ENCODE measurements at places on chromosomes 13 and 19. TPM values are rescaled to one million over a fixed set of nuclear protein-coding genes. Genes with fewer than 3 reads are reported as not detected.

CASP14 gene
- total RNA-seq, result not detected

CEBPA gene
- 5.6 TPM for total RNA-seq

DNA sequence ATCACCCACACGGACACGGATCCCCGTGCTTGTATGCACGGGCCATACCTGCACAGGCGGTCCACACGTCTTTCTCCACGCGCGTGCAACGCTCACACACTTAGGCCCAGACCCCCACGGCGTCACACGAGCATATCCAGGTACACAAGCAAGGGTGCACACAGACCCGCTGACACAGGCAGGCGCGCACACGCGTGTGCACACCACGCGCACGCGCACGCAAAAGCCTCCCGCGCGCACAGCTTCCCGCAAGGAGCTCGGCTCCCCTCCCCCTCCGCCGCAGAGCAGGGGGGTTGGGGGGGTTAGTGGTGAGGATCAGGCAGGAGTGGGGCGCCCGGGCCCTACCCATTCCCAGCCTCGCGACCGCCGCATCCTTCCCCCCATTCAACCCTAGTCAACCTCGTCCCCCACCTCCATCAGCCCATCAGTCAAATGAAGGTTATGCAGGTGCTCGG, 407 bp downstream of the RAB3A start:
- no peak for DNase-seq

DNA sequence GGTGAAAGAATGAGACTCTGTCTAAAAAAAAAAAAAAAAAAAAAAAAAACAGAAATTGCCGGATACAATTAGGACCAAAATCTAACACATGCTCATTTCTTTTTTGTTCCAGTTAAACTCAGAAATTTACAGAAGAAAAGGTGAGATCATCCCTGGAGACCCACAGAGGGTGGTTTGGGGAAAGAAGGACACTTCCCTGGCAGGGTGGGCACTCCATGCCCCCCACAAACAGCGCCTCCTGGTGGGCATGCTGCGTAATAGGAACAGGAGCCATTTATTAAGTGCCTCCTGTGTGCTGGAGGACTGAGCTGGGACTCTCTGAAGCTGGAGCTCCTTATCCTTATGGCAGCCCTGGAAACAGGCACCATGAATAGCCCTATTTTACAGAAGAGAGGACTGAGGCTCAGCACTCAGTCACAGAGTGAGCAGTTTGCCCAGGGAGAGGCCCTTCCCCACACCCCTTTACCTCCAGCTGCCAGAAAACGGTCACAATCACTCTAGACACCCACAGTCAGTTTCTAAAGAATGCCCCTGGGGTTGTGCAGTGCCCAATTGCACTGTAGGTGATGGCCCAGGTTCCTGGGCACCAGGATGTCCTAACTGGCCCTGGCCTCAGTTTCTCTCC, 10.1 kb downstream of the C19orf38 start:
- peak; percentile 64 for DNase-seq

DNA sequence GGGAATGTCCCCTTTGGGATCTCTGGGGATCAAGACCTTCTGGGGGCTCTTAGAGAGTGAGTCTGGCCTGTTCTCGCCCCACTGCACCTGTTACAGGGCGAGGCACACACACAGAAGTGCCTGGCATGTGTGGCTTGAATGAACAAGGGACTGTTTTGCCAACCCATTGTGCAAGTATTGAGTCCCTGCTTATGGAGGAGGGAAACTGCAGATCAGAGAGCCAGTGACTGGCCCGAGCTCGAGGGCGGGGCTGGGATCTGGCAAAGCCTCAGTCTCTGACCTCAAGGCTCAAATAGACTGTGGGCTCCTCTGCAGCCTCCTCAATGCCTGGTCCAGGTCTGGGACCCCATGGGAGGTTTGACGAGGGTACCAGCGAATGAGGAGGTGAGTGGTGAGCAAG, 5.5 kb downstream of the RAVER1 start:
- DNase-seq, result no peak

FFAR3 gene
- total RNA-seq, result not detected

DNA sequence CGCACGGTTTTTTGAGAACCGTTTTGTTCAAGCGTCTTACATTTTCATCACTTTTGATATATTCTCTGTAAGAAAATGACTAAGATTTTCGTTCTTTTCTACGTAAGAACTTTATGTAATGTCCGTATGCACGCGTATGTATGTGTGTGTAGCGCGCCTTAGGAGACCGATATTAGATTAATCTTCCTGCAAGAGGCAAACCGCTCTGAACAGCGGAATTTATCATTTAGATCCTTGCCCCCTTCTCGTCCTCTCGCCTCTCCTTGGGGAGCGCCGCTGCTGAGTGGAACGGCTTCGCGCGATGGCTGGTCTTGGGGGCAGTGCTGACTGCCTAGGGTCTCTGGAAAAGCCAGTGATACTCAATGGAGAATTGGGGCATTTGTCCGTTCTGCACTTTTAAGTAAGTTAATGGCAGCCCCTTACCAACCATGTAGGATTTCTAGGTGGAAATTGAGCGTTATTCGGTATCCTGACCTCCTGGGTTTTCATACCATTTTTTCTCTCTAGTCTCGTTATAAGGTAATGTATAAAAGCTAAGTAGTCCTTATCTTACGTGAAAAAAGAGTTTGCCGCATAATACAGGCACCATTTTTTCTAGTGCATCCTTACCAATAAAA, 4.7 kb downstream of the MAB21L1 start:
- DNase-seq, result peak; percentile 27

ZNF682 gene
- total RNA-seq, result 25.4 TPM

S1PR4 gene
- total RNA-seq, result 0.28 TPM

FKBP8 gene
- 423 TPM for total RNA-seq

- peak; percentile 72 for DNase-seq
These were observed 10.8 kb downstream of the F2RL3 start for GRCh38 chr19:16899566-16900075.

- DNase-seq, result no peak
These were observed 60.5 kb downstream of the PCCA start for GRCh38 chr13:100149389-100149788.

PDE4C gene
- 3.0 TPM for total RNA-seq

- DNase-seq, result no peak
These were observed 473 bp downstream of the KLK4 start for GRCh38 chr19:50910722-50911121.

TTYH1 gene
- 35.9 TPM for total RNA-seq

DNA sequence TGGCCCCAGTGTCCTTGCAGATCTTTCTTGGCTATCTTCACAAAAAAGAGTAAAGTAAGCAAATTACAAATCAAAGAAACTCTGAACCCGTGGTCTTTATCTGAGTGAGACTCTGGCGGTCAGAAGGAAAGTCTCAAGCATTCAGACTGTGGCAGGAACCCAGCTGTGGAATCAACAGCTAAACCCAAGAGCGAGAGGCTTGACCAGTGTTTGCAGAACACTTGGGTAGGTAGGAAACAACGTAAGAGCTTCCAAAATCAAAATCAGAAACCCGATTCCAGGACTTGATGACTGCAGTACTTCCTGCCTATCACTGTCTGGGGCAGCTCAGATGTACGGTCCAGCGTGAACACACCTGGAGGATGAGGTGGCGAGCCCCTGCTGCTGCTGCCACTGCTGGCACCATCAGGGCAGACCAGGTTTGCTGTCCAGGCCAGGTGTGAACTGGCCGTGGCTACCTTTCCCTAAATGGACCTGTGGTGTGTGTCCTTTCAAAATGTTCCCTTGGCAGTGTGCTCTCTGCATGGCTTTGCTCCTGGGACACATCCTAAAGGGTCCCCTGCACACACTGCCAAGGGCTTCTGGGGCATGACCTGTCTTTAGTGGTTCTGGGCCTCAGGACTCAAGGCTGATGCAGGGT, 9.5 kb downstream of the TUBA3C start:
- no peak for DNase-seq

TMEM150B gene
- total RNA-seq, result not detected

- no peak for DNase-seq
These were observed 557.2 kb downstream of the KCTD12 start for GRCh38 chr13:76329004-76329403.

DNA sequence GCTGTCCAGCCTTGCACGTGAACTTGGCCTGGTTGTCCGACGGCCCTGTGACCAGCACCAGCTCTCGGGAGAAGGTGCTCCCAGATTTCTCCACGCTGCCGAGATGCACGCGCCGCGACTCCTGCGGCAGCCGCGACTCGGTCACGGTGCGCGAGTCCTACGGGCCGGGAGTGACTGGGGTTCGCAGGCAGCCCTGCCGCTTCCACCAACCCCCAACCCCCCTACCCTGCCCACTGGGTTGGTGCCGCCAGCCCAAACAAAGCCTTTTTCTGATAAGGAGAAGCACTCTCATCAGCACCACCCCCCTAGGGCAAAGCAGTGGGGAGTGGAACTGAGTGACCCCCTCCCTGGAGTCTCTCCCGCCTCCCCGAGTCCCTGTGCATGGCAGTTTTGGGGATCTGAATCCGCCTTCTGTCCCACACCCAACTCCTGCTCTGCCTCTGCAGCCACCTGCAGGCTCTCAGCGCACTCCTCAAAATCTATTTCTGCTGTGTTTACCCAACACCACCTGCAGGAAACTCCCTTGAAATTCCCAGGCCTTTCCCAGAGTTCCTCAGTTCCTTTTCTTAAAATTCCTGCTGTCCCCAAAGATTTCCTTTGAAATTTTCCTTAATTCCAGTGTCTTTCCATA, 6.2 kb downstream of the NPHS1 start:
- peak; percentile 34 for DNase-seq

DNA sequence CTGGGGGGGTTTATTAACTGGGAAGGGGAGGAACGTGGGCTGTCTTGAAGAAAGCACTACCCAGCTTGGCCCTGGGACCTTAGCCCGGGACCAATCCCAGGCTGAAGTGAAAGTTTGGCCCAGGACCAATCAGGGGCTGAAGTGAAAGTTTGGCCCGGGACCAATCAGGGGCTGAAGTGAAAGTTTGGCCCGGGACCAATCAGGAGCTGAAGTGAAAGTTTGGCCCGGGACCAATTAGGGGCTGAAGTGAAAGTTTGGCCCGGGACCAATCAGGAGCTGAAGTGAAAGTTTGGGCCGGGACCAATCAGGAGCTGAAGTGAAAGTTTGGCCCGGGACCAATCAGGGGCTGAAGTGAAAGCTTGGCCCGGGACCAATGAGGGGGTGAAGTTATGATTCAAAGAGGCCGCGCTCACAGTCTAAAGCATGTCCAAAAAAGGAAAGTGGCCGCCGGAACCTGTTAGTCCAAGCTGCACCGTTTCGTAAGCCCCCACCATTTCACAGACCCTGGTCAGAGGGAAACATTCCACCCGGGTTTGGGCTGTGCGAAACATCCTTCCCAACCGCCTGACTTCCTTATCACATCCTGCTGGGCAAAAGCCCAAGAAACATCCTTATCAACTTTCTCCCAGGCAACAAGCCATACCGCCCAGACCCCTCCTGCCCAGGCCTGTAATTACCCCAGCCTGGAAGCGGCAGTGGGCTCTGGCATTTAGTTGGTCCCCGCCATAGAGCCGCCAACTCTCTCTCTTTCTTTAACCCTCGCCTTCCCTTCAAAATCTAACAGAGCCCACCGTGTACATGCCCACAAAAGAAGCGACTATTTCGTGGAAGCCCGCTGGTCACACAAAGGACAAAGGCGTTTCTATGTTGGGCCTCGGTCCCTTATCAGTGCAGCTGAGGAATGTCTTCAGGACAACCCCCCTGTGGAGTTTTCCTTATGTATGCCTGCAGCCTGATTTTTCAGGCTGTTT, 1.1 kb downstream of the ZNF850 start:
- peak; percentile 78 for DNase-seq

GRIK5 gene
- 66.3 TPM for total RNA-seq

DNA sequence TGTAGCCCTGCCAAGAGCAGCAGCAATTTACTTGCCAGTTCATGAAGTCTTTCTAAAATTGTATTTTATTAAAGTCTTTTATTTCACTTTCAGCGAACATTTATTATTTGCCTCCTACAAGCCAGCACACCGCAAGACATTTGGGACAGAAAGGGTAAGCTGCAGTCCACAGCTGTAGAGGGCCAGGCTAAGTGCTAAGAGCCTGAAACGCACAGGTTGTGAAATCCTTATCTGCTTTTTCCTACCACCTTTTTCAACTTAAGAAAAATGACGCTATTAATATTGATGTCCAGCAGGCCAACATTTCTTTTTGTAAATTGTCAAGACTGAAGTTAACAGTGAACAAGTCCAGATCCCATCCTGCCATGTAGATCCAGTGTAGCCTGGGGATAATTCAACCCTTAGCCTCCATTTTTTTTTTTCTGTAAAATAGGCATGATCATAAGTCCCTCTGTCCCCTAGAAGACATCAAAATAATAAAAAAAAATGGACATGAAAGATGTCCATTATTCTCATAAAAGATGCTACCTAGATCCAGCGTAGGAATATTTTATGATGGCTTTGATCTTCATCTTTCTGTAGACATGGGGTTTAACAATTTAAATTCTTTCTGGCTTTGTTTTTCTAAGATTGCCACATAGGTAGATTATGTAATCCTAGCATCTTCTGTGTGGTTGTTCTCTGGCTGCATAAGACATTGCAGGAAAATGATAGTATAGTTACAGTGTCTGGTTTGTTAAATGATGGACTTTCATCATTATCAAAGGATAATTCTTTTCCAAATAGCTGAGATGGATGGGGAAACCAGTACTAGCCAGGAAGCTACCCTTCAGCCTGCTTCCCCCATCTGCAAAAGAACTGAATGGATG, 128.4 kb downstream of the SHISA2 start:
- no peak for DNase-seq

CEACAM16 gene
- not detected for total RNA-seq

DNA sequence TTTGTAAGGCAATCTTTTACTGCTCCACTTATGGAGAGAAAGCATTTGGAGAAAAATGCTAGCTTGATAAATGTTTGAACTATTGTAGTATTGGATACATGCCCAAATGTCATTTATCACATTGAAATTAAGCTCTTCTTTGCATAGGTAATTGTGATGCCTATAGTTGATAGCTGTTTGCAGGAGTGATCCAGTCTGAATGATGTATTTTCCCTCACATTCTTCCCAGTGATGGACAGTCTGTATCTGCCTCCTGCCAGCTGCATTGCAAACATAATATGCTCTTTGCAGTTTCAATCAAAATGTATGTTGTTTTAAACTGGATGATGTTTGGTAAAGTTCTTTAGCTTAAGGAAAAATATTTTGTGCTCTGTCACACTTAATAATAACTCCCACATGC, 89.8 kb downstream of the EDNRB start:
- DNase-seq, result no peak

ATP8B3 gene
- total RNA-seq, result 8.2 TPM
